Activated naive CD8-positive, alpha-beta T cell treated with anti-CD3 and anti-CD28 coated beads, Interleukin-2, amount 10 ng/mL, durations not matched to agents 7 days and 5 days (primary cell): ENCODE measurements at places on chromosomes 6 and 20. TPM values are rescaled to one million over a fixed set of nuclear protein-coding genes. Genes with fewer than 3 reads are reported as not detected.

DNA sequence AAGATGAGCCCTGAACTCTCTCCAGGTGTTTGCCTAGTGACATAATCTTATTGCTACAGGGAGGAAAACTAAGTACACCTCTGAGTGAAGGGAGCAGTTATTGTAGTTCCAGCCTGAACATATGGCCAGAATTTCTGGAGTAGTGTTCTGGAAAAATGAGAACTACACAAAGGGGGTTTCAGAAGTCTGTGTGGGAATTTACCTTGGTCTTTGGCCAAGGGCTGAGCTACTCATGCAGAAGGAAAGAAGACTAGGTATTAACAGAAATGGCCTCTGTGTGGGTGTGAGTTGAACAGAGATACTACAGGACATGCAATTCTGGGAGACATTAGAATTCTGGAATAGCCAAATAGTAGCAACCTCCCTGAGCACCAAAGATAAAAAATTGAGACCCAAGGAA, 1009.7 kb upstream of the GJE1 start:
- DNase-seq: no peak

DNA sequence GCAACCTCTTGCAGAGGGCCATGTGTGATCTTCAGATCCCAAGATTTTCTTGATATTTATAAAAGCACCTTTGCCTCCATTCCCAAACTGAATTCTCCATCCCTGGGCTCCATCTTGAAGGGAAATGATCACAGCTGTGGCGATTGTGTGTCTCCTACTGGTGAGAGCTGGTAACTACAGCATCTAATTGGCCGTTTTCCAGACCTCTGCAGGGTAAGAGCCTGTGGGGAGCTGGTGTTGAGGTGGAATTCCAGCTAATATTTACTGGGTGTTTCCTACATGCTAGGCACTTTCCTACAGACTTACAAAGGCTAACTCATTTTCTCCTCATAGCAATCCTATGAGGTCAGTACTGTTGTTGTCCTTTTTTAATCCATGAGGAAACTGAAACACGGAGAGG, 59.2 kb upstream of the FNDC1 start:
- no peak for DNase-seq

- no peak for DNase-seq
Observed at GRCh38 chr6:168190014-168190405, 111.0 kb upstream of the FRMD1 start.

GRCh38 chr6:149231778-149232177, 85.7 kb upstream of the TAB2 start:
- DNase-seq: no peak

DNA sequence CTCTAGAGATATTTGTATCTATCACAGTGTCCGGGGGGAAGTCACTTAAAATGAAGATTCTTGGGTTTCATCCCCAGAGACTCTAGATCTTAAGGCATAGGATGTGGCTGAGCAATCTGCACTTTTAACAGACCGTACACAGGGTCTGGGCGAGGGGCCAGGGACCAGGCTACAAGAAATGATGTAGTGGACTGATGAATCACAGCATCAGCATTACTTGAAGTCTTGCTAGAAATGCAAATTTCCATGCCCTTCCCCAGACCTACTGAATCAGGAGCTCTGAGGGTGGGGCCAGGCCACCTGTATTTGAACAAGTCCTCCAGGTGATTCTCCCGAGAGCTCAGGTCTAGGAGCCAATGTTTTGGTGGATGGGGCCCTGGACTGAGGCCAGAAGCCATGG, 168.4 kb downstream of the DOK5 start:
- DNase-seq: no peak

GRCh38 chr6:127641905-127642304, 64.9 kb downstream of the C6orf58 start:
- DNase-seq: no peak

- no peak for DNase-seq
Observed at GRCh38 chr6:36545767-36546307, 1.4 kb downstream of the STK38 start.

GRCh38 chr6:118350881-118351430, 197.1 kb upstream of the PLN start:
- no peak for DNase-seq

DNA sequence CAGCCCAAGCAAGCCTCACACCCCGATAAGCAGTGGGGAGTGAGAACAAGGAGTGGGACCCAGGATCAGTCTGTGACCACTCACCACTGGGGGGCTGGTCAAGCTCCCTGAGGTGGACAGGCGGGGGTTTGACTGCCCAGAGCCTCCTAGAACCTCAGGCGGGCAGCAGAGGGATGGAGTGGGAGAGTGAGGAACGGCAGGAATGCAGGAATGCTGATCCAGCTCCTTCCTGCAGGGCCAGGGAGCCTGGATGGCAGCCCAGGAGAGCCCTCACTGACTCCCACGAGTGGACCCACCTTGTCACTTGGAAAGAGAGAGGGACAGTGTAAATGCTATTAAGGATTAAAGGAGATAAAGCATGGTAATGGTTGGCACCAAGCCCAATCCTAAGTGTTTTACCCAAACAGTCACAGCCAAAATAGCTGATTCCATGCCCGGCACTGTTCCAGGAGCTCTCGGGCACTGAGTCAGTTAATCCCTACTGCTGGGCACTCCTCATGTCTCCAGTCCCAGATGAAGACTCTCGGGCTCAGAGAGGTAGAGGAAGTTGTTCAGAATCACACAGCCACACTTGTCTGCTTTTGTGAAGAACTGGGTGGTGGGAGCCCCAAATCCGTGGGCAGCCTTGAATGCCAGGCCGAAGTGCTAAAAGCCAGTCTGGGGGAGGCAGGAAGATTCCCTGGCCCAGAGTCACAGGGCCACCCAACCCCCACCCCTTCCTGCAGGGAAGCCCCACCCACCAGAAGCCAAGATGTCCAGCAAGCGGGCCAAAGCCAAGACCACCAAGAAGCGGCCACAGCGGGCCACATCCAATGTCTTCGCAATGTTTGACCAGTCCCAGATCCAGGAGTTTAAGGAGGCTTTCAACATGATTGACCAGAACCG, 3.1 kb downstream of the MYL9 start:
- DNase-seq: no peak

DNA sequence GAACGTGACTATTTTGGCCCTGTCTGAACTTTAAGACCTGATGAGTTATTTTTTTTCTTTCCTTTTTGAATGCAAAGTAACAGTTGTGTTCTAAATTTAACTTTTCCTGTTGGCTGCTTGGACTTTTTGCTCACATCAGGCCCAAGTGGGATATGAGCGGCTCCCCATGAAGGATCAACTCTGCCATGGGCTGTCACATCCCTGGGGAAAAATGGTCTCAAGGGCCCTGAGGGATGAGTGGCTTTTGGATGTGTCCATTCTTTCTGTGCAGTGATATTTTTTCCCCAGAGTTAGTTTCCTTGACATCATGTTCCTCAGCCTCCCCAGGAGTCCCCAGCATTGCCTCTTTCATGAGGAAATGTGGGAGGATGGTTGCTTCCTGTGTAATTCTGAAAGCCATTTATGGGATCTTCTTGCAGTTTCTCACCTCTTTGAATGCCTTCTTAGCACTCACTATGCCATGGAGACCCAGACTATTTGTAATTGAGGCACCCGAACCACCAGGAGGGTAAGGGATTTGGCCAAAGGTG, 92.5 kb downstream of the SLC24A3 start:
- no peak for DNase-seq

DNA sequence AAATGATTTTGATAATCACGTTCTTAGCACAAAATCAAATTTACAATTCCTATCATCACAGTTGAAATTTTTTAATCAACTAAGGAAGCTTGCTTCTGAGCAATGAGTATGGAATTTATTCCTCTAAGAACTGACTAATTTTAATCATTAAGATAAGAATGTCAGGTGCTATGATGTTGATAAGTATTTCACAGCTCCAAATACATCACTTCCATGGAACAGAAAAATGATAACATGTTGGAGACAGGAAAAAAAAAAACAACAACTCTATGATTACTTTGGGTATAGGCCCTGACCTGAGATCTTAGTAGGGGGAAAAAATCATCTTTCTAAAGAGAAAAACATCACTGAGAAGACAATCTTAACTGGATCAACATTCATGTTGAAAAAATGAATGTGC, 89.4 kb upstream of the BMP2 start:
- no peak for DNase-seq

DNA sequence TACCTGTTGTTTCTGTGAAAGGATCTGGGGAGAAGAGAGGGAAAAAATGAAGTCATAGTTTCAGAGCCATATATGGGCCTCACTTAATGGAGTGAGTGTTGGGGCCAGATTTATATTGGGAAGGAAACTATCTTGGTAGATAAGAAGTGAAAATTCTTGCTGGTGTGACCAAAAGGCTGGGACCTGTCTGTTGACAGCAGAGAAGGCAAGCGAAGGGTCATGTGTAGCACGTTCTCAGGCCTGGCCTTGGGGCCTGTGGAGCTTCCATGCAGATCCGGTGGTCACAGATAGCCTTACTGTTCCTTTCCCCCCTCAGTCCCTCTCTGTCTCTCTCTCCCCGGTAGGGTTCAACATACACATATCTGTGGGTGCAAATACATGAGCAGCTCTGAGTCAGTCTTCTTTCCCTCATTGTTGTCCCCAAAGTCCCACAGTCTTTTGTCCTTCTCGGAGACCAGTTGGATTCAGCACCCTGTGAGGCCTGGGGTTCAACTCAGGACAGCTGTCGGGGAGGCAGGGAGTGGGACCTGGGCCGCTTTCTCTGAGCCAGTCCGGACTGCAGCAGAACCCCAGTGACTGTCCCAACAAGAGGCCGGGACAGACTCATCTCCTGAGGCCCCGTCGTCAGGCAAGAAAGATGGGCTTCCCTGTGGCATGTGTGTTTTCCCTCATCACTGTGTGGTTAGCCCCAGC, 34.6 kb downstream of the PPP1R14C start:
- no peak for DNase-seq

IL17A gene
- total RNA-seq: not detected

EBF4 gene
- 2.4 TPM for total RNA-seq

IRF4 gene
- total RNA-seq: 95.1 TPM

PLCB4 gene
- total RNA-seq: not detected

SLC16A10 gene
- total RNA-seq: 6.8 TPM

SLC17A4 gene
- total RNA-seq: not detected

PAK5 gene
- total RNA-seq: not detected

KCNQ5 gene
- total RNA-seq: 4.3 TPM
